ENCODE measurements at places on chromosomes 4 and X. TPM values are rescaled to one million over a fixed set of nuclear protein-coding genes. Genes with fewer than 3 reads are reported as not detected.

Gene SLC9B1
- 0.26 TPM for total RNA-seq

Gene HSFX2
- total RNA-seq = 0.68 TPM

Gene STPG2
- not detected for total RNA-seq

Gene IL2
- not detected for total RNA-seq

Gene IRS4
- not detected for total RNA-seq

Gene SYN1
- total RNA-seq = 0.34 TPM

Gene VCX2
- not detected for total RNA-seq

Gene UGT2B11
- not detected for total RNA-seq

Gene PAK3
- 0.09 TPM for total RNA-seq

Gene ATOH1
- not detected for total RNA-seq

Gene CNGA1
- total RNA-seq = not detected

Gene ADAMTS3
- total RNA-seq = 4.4 TPM

Gene RBM3
- 174 TPM for total RNA-seq

Gene XPNPEP2
- 13.9 TPM for total RNA-seq

Gene DDX60
- 6.6 TPM for total RNA-seq

Gene GLOD5
- total RNA-seq = not detected

Gene ZNF711
- total RNA-seq = 1.3 TPM

Measured in pericardium fibroblast (primary cell).